Memory B cell (primary cell): ENCODE measurements at places on chromosomes 13 and 19.

GRCh38 chr13:20181188-20181587, 11.6 kb downstream of the GJB2 start:
- H3K27me3 ChIP-seq: peaks cover 31% of the 10 kb centered on the region
- no peak for DNase-seq
- H3K4me1 ChIP-seq: no peaks in the 10 kb centered on the region

DNA sequence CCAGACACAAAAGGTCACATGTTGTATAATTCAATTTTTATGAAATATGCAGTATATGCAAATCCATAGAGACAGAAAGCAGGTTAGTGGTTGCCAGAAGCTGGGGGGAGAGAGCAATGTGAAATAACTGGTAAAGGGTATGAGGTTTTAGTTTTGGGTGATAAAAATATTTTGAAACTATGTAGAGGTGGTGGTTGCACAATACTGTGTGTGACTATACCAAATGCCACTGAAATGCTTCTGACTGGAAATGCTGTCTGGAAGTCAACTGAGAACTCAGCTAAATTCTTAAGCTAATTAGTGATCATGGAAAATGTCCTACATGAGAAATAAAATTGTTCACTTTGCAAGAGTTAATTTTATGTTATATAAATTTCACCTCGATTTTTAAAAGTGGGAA, 65.3 kb upstream of the RXFP2 start:
- no peak overlapping the region for H3K27ac ChIP-seq
- H3K4me3 ChIP-seq: no peak overlapping the region
- H3K4me1 ChIP-seq: no peaks in the 10 kb centered on the region
- no peak for DNase-seq

DNA sequence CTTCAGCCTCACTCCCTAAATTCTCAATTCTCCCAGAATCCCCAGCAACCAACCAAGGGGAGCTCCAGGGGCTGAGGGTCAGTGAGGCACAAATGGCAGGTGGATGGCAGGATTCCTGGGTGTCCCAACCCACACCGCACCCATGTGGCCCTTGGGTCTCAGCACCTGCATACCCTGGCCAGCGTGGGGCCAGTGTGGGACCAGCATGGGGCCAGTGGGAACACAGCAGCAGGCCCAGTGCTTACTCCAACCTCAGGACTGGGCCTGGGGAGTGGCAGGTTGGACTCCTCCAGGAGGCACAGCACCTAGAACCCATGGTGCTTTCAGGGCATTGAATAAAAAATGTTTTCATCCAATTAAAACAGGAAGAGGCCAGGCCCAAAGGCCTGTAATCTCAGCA, 202.0 kb downstream of the TSHZ3 start:
- no peak for DNase-seq
- no peaks in the 10 kb centered on the region for H3K4me1 ChIP-seq
- H3K4me3 ChIP-seq: no peak overlapping the region
- no peaks in the 10 kb centered on the region for H3K36me3 ChIP-seq
- H3K27ac ChIP-seq: no peak overlapping the region

GRCh38 chr13:96768524-96768923, 225.8 kb downstream of the OXGR1 start:
- no peaks in the 10 kb centered on the region for H3K27me3 ChIP-seq
- no peaks in the 10 kb centered on the region for H3K36me3 ChIP-seq
- no peaks in the 10 kb centered on the region for H3K4me1 ChIP-seq
- no peak overlapping the region for H3K27ac ChIP-seq
- no peak overlapping the region for H3K4me3 ChIP-seq

- DNase-seq: no peak
- H3K27me3 ChIP-seq: no peaks in the 10 kb centered on the region
- no peak overlapping the region for H3K4me3 ChIP-seq
- no peaks in the 10 kb centered on the region for H3K4me1 ChIP-seq
- H3K36me3 ChIP-seq: no peaks in the 10 kb centered on the region
Observed at GRCh38 chr19:28595722-28596480, 617.0 kb downstream of the UQCRFS1 start.
